ENCODE measurements at places on chromosomes 6 and 20. TPM values are rescaled to one million over a fixed set of nuclear protein-coding genes. Genes with fewer than 3 reads are reported as not detected.

Gene JAG1
- 43.2 TPM for total RNA-seq

Gene HLA-G
- not detected for total RNA-seq

Gene SIRPG
- not detected for total RNA-seq

Gene CCN6
- total RNA-seq = not detected

Gene RGS17
- 3.2 TPM for total RNA-seq

Gene SLC4A11
- total RNA-seq = 5.9 TPM

Gene LKAAEAR1
- total RNA-seq = 1.7 TPM

Gene STMND1
- not detected for total RNA-seq

Gene PSORS1C2
- total RNA-seq = not detected

Data from A549 treated with ZK216348 at 1 μM for 4 hours (cell line).